Right kidney (tissue), 9 donors: ENCODE measurements at places on chromosomes 3 and 15.

DNA sequence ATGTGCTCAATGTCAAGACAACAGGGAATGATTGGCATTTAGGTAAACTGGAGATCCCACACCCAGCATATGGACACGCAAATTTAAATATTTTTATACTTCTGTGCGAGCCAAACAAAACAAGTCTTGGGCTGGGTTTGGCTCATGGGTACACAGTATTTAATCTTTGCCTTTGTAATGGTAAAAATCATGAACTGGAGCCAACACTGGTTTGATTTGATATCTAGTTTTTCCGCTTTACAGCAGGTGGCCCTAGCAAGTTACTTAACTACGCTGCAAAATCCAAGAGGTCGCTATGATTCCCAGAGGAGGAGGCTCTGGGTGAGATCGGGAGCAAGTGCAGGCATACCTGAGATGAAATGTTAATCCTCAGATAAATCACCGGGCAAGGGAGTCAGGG is 207.9 kb upstream of the SATB1 start:
- DNase-seq, result no peak

GRCh38 chr3:51862886-51863285 is 1.5 kb downstream of the IQCF2 start:
- DNase-seq, result no peak

- DNase-seq, result no peak
Measured at GRCh38 chr3:21331857-21332256, 419.2 kb downstream of the ZNF385D start.

GRCh38 chr3:40292637-40293349 is 16.7 kb upstream of the EIF1B start:
- no peak for DNase-seq

DNA sequence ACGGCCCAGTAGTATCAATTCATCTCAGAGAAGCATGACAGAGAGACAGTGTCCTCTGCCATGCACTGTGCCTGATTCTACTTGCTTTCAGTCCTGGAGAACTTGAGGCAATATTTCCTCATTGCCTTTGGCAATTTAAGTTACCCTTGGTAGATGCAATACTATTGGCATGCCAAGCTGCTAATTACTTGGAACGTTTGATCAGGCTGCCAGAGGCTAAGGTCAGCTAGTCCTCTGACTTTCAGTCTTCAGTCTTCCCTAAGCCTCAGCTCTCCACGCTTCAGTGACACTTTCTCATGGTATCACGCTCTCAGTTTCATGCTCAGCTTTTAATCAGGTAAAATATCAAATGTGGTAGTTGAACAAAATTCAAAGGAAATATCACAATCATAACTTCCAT is 13.1 kb upstream of the OSBPL11 start:
- DNase-seq, result no peak

DNA sequence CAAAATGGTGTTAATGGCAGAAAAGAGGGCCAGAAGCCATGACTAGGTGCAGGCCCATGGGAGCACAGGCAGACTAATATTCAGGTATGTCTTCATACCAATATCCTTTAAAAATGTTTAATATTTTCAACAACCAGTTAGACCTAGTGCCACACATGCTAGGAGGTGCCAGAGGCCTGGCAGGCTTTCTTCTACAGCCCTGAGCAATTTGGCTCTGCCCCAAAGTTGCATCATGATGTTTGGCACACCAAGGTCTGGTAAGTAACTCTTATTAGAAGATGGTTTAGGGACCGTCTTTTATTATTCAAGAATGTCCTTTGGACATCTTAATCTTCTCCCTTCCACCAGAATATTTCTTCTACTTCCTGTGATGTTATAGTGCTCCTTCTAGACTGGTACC is 34.8 kb downstream of the MITF start:
- DNase-seq, result no peak

GRCh38 chr3:193778676-193779075 is 185.7 kb downstream of the OPA1 start:
- no peak for DNase-seq

- DNase-seq, result no peak
Measured at GRCh38 chr3:21330293-21330692, 420.7 kb downstream of the ZNF385D start.

GRCh38 chr15:63892794-63893441 is 59.2 kb upstream of the HERC1 start:
- DNase-seq, result no peak

GRCh38 chr15:44243141-44243540 is 45.4 kb upstream of the GOLM2 start:
- no peak for DNase-seq

DNA sequence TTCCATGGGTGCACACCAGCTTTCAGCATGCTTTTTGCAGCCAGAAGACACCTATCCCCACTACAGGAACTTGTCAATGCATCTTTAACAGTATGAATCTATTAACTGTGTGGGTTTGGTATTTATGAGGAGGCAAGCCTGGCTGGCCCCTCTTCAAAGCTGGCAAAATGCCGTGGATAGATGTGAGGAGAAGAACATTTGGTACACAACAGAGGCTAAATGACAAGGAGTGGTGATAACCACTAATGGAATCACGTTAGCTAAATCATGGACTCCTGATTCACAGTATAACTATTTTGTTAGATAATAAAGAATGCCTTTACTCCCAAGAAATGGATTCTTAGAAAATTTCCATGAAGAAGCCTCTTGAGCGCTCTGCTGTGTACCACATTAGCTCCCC is 187.2 kb downstream of the CLSTN2 start:
- no peak for DNase-seq

DNA sequence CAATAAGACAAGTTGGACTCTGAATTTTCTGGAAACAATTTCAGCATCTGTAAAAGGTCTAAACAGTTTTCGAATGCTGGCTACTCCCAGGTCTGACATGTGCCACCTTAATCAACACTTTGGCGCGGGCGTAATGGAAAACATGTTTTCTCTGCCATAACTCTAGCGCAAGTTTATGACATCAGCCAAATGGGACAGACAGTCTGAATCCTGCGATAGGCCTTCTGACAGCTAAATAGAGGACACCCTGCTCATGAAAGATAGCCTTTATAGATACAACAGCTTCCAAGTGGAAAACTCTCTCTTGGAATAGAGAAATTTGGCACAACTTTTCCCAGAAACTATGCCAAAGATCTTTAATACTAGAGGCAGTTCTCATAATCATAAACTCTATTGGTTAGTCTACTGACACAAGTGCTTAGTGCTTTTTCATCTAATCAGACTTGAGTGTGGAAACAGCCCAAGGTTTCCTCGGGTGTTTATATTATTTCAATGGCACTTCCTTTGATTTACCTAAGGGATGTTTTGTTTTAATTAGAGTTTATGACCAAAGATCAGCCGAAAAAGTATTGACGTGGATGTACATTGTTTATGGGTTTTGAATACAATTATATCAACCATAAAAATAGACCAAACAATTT is 120.1 kb upstream of the DPH6 start:
- no peak for DNase-seq

DNA sequence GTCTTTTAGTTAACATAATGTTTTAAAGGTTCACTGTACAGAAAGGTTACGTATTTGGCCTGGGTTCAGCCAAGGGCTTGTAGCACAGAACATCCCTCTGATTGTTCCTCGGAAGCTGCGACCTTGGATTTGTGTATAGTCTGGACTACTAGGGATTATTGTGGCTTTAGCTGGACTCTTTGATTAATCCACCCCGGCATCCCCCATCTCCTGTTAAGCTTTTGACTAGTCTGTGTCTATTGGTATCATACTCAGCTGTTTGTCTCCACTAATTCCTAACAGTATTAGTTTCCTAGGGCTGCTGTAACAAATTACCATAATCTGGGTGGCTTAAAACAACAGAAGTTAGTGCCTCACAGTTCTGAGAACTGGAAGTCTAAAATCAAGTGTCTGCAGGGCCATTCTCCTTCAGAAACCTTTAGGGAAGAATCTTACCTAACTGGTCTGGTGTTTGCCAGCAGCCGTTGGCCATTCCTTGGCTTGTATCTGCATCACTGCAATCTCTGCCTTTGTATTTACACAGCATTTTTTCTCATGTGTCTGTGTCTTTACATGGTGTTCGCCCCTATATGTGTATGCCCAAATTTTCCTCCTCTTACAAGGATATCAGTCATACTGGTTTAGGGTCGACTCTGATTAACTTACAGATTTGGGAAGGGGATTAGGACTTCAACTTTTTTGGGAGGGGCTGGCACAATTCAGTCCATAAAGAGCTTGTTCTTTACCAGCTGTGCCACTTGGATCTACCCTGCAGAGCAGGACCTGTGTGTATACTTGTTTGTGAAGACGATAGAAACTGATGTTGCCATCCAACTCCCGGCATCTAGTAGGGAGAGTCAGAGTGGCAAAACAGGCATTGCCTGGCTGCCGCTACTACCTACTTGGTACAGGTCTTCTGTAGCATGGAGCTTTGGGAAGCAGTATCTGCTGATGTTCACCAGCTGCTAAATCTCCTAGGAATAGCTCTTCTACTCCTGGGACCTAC is 117.8 kb downstream of the UBE2E2 start:
- DNase-seq, result no peak

DNA sequence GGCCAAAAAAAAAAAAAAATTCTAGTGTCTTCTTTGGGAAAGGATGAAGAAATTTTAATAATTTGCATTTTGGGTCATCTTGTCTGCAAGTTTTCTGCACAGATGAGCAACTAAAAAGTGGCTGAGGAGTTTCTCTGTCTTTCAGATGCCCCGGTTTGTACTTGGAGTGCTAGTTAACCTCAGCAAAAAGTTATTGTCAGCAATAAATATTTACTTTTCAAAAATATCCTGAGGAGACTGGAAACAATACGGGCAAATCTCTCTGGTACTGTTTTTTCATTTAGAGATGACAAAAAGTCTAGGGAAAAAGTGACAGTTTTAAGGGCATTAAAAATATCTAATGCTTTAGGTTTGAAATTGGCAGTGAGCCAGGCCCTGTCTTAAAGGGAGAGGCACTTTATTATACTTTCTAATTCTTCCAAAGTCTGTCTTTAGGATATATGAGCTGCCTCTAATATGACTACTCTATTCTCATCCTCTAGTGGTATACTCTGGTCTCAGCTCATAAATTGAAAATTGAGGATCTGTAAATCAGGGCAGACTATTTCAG is 436.0 kb upstream of the NR2F2 start:
- DNase-seq, result no peak

DNA sequence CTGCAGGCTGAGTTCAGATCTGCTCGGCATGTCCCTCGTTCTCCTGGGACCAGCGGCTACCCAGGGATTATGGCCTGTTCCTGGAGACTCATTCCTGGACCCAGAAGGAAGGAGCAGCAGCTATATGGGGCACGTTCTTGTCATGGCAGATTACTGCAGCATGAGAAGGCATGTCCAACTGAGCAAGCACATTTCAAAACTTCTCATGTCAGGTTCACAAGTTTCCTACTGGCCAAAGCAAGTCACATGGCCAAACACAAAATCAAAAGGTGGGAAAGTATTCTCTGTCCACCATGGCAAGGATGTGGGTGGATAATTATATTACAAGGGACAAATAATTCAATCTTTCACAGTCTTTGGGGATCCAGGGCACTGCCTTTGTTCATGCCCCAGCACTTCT is 71.9 kb upstream of the C15orf39 start:
- DNase-seq, result no peak

DNA sequence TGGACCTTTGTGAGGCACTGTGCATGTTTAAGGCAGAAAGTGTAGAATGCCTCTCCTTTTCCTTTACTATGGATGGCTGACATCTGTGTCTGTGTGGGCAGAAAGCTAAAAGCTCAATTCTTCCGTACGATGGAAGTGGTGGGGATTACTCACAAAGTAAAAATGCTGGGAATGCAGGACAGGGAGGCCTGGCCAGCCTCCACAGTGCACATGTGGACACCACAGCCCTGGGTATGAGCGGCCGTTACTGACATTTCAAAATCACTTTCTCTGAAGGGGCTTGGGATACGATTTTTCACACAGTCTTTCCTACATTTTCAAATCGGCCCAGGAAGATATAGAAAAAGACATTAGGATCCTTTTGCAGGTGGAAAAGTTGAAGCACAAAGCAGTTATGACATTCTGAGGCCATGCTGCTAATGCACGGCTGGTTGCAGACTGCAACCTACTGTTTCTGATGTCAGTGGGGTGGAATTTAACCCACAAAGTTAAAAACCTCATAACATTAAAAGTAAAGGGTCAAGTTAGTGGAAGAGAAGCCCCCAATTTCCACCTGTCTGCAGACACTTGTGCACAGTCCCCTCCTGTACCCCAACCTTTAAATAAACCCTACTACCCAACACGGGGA is 27.9 kb downstream of the EHD4 start:
- DNase-seq, result no peak

- DNase-seq, result no peak
Measured at GRCh38 chr3:25673738-25674298, 9.1 kb upstream of the TOP2B start.

- DNase-seq, result no peak
Measured at GRCh38 chr15:68557469-68558317, 21.1 kb upstream of the CORO2B start.

GRCh38 chr15:93029214-93029835 is 59.7 kb downstream of the RGMA start:
- no peak for DNase-seq

DNA sequence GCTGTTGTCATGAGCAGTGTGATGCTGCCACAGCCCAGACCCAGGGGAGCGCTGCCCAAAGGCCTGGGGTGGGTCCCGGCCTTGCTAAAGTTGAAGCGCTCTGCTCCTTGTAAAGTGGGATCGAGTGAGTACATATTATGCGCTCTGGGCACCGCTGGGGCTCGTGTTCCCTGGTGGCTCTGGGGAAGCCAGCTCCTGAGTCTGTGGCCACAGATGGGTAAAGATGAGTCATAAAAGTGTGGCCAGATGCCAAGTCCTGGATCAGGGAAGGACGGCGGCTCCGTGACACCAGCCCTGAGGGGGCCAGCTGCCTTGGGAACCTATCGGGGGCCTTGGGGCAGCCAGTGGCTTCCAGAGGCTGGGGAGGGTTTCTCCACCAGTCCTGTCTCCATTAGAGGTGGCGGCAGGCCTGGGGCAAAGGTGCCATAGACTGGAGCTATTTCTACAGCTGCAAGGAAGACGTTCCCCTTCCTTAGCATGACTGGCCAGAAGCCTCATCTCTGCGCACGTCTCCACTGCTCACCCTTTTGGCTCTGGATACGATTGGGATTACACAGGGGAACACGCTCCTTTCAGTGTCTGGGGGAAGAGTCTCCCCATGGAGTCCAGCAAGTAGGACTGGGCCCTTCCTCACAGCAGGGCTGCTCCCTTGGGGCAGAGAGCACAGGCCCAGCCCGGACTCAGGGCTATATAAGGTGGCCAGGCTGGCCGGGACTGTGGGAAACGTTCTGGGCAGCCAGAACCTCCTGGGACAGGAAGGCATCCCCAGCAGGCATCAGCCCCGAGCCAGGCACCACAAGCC is 1.2 kb upstream of the ITIH4 start:
- DNase-seq, result no peak

- no peak for DNase-seq
Measured at GRCh38 chr3:114234745-114235144, 2.6 kb downstream of the ZNF80 start.

- DNase-seq, result no peak
Measured at GRCh38 chr3:120524171-120524923, 71.8 kb upstream of the NDUFB4 start.

DNA sequence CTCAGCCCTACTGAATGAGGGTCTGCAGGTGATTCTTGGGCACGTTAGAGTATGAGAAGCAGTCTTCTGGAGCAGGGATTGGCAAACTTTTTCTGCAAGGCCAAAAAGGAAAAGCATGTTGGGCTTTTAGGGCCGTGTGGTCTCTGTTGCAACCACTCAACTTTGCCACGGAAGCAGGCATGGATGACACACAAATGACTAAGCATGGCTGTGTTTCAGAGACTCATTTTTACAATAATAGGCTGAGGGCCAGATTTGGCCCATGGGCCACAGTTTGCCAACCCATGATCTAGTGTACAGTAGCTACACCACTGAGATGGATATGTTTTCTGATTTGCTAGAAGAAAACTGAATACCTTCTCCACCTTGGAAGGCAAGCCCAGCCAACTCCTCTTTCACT is 66.1 kb upstream of the PRICKLE2 start:
- DNase-seq, result no peak
